ENCODE measurements at places on chromosomes 11 and 22.
A peak's percentile ranks its signal among the peaks of the same experiment; 100 is the strongest.

DNA sequence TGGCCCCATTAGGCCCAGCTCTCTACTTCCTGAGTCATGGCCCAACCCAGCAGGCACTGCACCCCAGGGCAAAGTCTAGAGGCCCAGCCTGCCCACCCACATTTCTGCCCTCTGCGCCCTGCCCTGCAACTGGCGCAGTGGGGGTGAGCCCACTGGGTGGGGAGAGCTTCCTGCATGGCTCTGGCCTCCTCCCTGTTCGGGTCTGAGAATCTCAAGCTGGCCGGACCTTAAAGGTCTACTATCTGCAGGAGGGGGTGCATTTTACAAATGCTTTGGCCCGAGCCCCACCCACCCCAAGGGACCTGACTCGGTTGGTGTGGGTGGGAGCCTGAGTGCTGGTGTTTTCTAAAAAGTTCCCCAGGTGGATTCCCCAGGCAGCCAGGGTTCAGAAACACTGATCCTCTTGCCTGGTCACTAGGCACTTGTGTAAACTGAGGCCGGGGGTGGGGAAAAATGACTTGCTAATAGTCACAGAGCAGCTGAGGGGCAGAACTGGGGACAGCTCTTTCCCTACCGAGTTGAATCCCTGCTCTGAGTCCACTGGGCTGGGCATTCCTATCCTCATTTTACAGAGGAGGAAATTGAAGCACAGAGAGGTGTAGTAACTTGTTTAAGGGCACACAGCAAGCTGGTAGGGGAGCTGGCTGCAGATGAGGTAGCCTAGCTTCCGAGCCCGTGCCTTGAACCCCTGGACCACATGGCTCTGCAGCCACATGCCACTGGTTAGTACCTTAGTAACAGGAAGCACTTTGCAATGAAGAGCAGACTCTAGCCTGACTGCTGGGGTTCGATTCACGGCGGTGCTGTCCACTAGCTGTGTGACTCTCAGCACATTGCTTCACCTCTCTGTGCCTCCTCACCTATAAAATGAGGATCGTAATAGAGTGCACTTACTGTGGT, 36.3 kb downstream of the CD82 start:
- no peak for DNase-seq

GRCh38 chr11:23570828-23571227, 710.6 kb upstream of the CCDC179 start:
- no peak for DNase-seq

GRCh38 chr11:575313-575995, 816 bp upstream of the PHRF1 start:
- DNase-seq: no peak

- DNase-seq: peak; percentile 61
Observed at GRCh38 chr11:47184711-47185304, 1.4 kb downstream of the PACSIN3 start.

- DNase-seq: no peak
Observed at GRCh38 chr11:114192841-114193389, 103.3 kb upstream of the NNMT start.

DNA sequence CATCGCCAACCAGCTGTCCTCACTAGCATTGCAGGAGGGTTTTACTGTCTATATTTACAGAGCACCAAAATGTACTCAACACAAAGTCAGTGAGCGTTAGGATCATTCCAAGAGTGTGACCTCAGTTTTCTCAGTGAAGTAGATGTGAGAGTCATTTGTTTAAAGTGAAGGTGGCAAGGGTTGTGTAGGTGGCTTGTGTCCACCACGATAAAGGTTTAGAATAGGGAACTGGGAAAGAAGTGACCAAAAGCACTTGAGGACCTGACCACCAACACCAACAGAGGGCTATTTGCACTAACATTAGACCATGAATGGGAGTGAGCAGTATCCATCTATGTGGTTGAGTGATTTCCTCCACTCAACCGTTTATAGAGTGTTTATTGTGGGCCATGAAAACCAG, 152.5 kb upstream of the POU2AF2 start:
- no peak for DNase-seq

- no peak for DNase-seq
Observed at GRCh38 chr11:111176603-111177002, 68.9 kb upstream of the POU2AF2 start.

GRCh38 chr22:44361391-44362126, 48.8 kb upstream of the SHISAL1 start:
- DNase-seq: peak; percentile 24

- DNase-seq: no peak
Observed at GRCh38 chr11:116953530-116954285, 116.3 kb upstream of the APOA1 start.

DNA sequence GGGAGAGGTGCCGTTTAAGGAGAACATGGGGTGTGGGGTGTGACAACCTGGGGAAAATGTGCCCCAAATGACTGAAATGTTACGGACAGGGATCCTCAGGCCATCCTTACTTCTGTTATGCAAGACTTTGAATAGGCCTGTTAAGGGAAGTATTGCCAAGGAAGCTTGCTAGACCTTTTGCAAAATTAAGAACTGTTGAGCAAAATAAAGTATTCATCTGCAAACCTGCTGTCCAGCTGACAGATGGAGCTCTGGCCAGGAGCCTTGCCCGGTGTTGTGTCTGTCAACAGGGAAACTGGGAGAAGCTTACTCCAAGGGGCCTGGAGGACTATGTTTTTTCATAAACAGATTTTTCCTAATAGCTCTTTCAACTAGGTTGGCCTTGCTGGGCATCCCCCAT, 48.0 kb downstream of the FAT3 start:
- DNase-seq: peak; percentile 24

GRCh38 chr11:128689948-128690664, 3.8 kb upstream of the FLI1 start:
- DNase-seq: peak; percentile 73

DNA sequence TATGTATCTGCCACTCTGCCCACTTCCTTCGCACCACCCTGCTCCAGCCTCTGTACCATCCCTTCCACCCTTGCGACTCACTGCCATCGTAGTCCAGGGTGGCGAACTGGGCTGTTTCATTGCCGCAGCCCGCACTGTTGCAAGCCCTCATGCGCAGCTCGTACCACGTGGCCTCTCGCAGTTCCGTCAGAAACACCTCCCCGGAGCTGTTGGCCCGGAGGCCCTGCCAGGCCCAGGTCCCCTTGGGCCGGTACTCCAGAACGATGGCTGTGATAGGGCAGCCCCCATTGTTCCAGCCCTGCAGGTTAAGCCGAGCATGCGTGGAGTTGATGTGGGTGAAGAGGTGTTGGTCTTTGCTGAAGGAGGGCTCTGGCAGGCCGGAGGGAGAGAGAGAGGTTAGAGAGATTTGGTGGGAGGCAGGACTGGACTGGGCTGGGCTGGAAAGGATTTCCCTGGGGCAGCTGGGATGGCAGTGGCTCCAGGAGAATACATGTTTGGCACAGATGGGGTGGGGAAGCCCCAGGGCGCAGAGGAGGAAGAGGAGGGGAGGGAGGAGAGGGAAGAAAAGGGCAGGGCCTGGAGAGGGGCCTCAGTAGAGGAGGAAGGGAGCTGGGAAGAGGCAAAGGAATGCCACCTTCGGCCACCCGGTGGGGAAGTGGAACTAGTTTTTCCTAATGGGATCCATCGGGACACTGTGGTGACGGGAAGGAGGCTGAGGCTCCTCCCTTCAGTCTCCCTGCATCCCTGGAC, 109.6 kb downstream of the CEP164 start:
- no peak for DNase-seq

- DNase-seq: no peak
Observed at GRCh38 chr11:26473216-26474194, 98.6 kb downstream of the MUC15 start.

GRCh38 chr22:49019737-49020713, 807.6 kb downstream of the BRD1 start:
- no peak for DNase-seq

DNA sequence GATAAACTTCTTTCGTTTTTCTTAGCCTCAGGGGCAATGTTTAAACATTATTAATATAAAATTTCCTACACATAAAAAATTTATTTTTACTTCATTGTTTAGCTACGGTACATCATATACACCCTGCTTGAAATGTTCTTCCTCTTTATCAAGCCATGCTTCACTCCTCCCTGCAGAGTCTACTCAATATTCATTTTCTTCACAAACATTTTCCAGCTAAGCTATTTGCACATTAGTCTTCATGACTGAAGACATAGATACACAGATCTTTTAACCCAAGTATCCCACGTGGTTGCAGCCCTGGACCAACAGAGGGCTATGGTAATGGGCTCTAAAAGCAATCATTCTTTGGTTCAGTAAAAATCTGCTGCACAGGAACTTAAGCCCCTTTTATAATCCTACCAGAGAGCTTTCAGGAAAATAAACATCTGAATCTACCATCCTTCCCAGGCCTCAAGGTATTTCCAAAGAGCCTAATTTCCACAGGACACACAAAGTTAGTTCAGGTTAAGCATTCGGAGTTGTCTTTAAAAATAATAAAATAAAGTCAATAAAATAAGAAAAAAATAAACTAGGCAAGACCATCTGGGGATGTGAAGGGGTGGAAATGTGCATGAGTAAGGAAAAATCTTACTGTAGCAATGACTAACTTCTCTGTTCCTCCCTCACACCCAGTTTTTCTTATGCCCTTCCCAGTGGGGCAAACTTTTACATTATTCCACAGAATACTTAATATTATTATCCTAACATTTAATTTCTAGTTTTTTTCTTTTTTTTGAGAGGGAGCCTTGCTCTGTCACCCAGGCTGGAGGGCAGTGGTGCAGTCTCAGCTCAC, 21.6 kb upstream of the OR6X1 start:
- DNase-seq: no peak

- no peak for DNase-seq
Observed at GRCh38 chr11:66593650-66594049, 665 bp downstream of the CCS start.

GRCh38 chr11:123939317-123939716, at the start of gene OR4D5:
TSS of gene OR4D5 (plus strand) at chr11:123939617. CDS start at chr11:123939617, 0 bp downstream.
- no peak for DNase-seq

GRCh38 chr11:46390331-46391171, 1.0 kb downstream of the CHRM4 start:
- DNase-seq: no peak

DNA sequence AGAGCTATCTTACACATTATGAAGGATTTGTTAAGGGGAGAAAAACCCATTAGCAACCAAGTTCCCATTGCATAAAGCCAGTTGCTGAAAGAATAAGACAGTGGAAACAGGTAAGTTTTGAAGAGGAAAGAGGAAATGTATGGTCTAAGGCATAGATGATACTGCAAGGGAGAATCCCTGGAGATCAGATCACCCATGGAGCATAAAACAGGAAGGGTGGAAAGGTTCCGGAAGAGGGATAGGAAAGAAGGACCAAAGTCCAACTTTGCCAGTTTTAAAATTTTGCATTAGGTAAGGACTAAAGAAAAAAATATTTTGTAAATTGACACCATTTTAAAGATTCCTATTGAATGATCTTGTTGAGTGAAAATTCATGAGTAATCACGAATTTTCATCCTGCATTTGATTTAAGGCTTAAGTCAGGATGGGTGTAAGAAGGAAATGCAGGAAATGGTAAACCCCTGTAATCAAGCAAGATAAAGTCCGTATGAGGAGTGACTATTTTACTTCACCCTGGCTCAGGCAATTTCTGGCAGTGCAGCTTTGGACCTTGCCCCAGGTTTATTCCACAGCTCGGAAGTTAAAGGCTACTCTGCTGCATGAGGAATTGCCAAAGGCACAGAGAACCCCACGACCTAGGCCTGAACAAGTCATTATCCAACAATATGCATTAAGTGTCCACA, 70.9 kb downstream of the CCDC34 start:
- DNase-seq: no peak

GRCh38 chr11:18748766-18749365, 22.9 kb upstream of the IGSF22 start:
- no peak for DNase-seq

DNA sequence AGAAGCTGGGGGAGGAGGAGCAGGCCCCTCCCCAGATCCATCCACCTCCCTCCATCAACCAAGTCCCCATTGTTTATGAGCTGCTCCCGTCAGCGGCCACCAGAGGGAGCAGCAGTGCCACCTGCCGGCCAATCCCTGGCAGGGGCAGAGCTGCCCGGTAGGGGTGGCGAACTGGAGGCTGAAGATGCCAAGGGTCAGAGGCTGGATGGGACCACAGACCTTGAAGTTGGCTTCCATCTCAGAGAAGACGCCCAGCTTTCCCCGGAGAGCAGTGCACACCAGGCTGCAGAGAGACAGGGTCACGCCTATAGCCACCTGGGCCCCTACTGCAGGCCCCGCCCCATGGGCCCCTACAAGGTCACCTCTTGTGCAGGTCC, 3.6 kb downstream of the FIBP start:
- DNase-seq: peak; percentile 79

DNA sequence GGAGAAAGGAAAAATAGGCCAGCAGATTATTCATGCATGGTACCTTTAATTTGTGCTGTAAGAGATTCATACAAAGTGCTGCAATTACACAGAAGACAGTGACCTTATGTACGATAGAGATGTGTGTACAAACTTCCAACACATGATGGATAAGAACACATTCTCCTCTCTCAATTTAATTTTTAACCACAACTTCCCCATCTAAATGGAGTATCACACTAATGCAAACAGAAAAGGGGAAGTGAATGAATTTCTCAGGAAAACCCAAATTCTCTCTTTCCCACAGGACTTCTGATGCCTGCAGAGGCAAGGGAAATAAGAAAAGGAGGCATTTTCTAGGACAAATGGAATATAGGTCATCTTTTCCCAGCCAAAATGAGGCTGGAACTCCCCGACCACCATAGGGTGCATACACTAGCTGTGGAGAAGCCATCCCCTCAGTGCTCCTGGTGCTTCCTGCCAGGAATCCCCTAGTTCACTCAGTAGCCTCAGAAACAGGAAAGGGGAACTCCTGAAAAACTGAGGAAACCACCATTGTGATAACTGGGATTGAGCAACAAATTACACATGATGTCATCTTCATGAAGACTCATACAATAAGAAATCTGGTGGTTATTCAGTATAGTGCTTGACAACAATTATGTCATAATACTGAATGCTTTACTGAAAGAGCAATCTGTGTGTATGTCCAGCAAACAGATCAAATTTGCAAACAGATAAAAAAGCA, 22.4 kb downstream of the MMP10 start:
- no peak for DNase-seq

DNA sequence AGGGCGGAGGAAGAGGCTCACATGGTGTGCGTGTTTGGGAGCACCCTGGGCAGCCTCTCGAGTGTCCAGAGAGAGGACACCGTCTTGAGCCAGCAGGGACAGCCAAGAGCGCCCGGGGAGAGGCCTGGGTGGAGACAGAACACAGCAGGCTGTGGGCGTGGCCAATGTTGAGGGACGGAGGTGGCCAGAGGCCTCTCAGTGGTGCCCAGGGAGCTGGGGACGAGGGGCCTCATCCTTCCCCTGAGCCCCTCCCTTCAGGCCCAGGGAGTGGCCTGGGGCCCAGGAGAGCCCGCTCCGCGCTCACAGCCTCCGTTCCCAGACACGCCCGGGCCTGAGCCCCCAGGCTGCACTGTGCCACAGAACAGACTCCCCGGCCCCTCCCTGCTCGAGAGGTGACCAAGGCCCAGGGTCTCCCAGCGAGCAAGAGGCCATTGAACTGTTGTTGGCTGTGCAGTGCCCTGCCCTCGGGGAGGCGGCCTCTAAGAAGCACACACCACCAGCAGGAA, 48.4 kb downstream of the CDKN1C start:
- peak; percentile 77 for DNase-seq

Measured in right hindlimb (tissue), 1 donor.